ENCODE measurements at places on chromosomes 13 and 19. TPM values are rescaled to one million over a fixed set of nuclear protein-coding genes. Genes with fewer than 3 reads are reported as not detected.

DNA sequence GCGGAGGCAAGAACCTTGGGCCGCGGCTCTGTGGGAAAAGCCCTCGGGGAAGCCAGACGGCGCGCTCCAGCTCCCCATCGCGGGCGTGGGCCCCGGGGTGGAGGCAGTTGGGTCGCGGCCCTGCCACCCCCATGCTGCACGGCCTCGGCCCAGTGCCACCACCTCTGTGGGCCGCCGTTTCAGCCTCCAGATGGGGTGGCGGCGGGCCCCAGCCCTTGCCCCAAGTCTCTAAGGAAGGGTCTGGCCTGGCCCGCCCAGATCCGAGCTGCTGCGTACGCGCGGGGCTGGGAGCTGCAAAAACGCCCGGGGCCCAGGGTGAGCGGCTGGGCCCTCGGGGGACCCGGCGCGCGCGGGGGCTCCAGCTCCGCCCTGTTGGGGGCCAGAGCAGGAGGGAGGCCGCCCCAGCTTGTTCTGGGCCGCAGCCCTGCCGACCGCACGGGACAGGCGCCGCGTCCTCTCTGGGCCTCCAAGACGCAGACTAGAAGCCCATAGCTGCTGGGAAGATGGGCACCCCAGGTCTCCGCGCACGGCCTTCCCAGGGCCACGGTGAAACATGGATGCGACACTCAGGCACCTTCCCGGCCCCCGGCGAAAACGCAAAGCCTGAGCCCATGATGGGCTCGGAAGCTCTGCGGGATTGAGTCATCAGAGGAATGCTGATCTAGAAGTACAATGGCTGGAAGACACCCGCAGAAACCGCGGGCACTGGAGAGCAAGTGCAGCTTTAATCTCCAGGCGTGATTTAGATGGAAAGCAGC is 110.1 kb downstream of the KCTD15 start:
- H3K4me3 ChIP-seq = no peak overlapping the region
- peaks cover 47% of the 10 kb centered on the region for H3K27me3 ChIP-seq
- H3K27ac ChIP-seq = no peak overlapping the region
- peaks cover 5% of the 10 kb centered on the region for H3K4me1 ChIP-seq
- no peaks in the 10 kb centered on the region for H3K36me3 ChIP-seq
- DNase-seq = no peak

DNA sequence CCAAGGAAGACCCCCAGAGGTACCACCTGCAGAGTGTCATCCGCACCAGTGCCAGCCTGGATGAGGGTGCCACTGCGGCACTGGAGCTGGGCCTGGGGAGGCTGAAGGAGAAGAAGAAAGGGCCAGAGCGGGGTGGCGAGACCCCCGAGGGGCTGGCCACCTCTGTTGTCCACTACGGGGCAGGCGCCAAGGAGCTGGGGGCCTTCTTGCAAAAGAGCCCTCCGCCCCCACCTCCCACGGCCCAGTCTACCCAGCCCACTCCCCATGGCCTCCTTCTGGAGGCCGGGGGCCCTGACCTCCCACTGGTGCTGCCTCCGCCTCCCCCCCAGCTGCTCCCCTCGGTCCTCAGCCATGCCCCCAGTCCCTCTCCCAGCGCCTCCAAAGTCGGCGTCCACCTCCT is 5.4 kb downstream of the PRR12 start:
- H3K27ac ChIP-seq = no peak overlapping the region
- H3K27me3 ChIP-seq = no peaks in the 10 kb centered on the region
- H3K4me1 ChIP-seq = peaks cover 17% of the 10 kb centered on the region
- H3K36me3 ChIP-seq = peaks cover 43% of the 10 kb centered on the region
- no peak overlapping the region for H3K4me3 ChIP-seq
- no peak for DNase-seq

DNA sequence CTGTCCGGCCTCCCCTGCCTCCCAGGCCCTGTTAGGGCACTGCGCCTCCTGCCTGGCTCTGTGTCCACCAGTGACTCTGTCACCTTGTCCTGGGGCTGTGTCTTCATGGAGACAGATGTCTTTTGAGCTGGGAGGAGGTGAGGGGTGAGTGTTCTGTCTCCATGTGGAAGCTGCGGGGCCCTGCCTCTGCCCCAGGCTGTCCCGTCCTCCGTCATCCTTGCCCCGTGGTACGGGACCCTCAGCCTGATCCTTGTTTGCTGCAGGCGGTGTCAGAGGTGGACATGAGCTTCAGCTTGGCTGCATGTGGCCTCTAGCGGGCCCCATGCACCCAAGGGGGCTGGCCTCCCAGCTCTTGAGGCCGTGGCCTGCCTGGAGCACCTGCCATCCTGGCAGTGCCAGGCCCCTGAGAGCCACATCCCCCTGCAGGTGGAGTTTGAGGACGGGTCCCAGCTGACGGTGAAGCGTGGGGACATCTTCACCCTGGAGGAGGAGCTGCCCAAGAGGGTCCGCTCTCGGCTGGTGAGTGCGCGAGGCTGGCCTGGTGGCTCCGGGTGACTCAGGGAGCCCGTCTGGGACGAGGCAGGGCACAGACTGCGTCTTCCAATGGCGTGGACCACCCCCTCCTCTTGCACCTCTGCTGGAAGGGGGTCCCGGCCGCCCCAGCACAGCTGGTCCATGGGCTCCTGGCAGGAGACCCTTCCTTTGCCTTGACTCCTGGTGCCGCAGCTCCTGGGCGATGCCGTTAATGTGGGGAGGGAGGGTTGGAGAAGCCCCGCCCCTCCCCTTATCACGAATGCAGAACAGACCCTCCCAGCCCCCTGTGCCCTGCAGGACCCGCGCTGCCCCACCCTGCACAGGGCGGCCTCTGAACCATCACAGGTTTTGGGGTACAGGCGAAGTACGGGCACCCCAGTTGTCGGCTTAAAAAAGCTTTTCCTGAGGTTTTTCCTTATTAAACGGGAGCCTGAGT is 181.3 kb downstream of the KDM4B start:
- no peaks in the 10 kb centered on the region for H3K4me1 ChIP-seq
- H3K36me3 ChIP-seq = peaks cover 15% of the 10 kb centered on the region
- H3K4me3 ChIP-seq = no peak overlapping the region
- no peak overlapping the region for H3K27ac ChIP-seq
- DNase-seq = no peak
- H3K27me3 ChIP-seq = no peaks in the 10 kb centered on the region

DNA sequence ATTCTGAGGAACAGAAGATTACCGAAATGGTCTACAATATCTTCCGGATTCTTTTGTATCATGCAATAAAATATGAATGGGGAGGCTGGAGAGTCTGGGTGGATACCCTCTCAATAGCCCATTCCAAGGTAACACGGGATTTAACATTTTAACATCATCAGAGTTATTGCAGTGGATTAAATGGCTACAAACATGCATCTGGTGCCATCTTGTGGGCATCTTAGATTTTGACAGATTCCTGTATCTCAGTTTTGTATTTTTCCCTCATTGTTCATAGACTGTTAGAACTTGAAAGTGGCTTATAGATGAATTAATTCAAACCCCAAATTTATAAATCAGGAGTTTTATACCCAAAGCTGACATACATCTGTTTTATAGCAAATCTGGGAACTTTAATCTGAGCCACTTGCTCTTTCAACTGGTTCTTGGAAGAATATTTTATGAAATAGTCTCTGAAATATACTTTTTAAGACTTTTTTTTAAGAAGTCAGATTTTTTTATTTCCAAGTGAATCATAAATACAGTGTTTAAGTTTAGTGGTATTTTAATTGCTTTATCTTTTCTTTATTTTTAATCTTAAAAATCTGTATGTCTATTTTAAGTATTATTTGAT is 215.2 kb downstream of the NBEA start:
- H3K27me3 ChIP-seq = no peaks in the 10 kb centered on the region
- DNase-seq = peak; percentile 47
- no peaks in the 10 kb centered on the region for H3K36me3 ChIP-seq
- H3K4me3 ChIP-seq = no peak overlapping the region
- no peak overlapping the region for H3K27ac ChIP-seq

DNA sequence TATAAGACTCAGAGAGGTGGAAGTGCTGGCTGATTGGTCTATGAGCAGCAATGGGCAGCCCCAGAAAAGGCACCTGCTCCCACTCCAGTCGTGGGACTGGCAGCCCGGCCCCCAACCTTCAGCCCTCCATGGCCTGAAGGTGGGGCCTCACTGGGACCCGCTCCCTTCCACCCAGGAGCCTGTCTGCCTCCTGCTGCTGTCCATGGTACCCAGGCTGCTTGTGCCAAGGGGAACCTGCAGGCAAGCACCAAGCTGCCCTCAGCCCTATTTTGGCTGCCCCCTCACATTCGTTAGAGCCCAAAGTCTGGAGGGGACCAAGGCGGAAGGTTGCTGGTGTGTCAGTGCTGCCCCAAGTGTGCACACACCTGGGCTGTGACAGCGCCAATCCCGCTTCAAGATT is 2304.9 kb downstream of the PCDH9 start:
- H3K4me3 ChIP-seq = no peak overlapping the region
- no peak overlapping the region for H3K27ac ChIP-seq
- H3K27me3 ChIP-seq = no peaks in the 10 kb centered on the region

DNA sequence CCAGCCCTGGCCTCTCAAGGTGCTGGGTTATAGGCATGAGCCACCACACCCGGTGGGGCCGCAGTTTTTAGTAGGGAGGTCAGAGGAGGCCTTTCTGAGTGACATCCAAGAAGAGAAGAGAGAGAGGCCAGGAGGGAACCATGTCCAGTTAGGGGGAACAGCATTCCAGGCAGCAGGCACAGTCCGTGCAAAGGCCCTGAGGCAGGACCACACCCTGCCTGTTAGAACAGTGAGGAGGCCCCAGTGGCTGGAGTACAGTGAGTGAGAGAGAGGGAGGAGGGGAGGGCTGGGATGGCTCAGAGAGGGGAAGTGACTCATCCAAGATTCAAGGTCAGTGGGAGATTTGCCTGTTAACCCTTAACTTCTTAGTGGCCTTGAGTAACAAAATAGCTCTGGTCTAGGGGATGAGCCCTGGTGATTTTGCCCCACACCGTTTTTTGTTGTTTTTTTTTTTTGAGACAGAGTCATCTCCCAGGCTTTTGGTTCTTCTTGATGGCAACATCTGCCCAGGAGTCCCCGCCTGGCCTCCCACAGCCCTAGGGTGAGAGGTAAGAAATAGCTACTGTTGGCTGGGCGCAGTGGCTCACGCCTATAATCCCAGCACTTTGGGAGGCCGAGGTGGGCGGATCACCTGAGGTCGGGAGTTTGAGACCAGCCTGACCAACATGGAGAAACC is 2.7 kb upstream of the PLIN3 start:
- no peak overlapping the region for H3K27ac ChIP-seq
- H3K4me3 ChIP-seq = no peak overlapping the region
- DNase-seq = peak; percentile 59
- peaks cover 17% of the 10 kb centered on the region for H3K4me1 ChIP-seq
- H3K27me3 ChIP-seq = peaks cover 2% of the 10 kb centered on the region

DNA sequence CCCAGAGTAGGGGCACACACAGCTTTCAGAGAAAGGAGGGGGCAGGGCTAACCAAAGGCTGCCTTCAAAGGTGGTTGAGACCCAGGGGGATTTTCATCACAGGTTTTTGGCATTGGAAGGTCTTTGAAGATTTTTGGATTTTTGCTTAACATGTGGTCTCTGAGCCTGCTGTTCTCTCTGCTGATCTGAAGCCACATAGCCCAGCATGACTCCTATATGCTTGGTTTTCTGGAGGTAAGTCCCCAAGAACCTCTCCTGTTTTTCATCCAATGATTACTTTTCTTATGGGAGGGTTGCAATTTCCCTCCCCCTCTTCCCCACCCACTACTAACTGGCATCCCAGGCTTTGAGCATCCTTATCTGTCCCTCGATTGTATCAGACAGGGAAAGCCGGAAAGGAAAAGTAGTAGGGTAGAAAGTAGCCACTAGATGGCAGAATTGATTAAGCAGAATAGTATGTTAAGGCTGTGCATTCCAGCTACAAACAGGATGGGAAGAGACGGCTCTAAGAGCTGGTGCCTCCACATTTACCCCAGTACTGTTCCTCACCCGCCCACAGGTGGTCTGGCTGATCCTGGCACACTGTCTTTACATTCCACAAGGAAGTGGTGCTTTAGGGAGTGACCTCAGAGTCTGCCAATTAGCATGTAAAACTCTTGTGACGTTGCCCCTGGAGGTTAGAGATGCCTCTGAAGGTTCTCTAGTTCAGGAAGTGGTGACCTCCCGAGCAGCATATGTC is 218.9 kb upstream of the EDNRB start:
- peak; percentile 8 for DNase-seq
- no peak overlapping the region for H3K4me3 ChIP-seq
- no peak overlapping the region for H3K27ac ChIP-seq
- H3K36me3 ChIP-seq = no peaks in the 10 kb centered on the region

- no peak overlapping the region for H3K4me3 ChIP-seq
- no peak overlapping the region for H3K27ac ChIP-seq
- no peaks in the 10 kb centered on the region for H3K36me3 ChIP-seq
- no peaks in the 10 kb centered on the region for H3K27me3 ChIP-seq
- no peaks in the 10 kb centered on the region for H3K4me1 ChIP-seq
Measured at GRCh38 chr19:58374200-58374599, 6.6 kb downstream of the ZNF837 start.

DNA sequence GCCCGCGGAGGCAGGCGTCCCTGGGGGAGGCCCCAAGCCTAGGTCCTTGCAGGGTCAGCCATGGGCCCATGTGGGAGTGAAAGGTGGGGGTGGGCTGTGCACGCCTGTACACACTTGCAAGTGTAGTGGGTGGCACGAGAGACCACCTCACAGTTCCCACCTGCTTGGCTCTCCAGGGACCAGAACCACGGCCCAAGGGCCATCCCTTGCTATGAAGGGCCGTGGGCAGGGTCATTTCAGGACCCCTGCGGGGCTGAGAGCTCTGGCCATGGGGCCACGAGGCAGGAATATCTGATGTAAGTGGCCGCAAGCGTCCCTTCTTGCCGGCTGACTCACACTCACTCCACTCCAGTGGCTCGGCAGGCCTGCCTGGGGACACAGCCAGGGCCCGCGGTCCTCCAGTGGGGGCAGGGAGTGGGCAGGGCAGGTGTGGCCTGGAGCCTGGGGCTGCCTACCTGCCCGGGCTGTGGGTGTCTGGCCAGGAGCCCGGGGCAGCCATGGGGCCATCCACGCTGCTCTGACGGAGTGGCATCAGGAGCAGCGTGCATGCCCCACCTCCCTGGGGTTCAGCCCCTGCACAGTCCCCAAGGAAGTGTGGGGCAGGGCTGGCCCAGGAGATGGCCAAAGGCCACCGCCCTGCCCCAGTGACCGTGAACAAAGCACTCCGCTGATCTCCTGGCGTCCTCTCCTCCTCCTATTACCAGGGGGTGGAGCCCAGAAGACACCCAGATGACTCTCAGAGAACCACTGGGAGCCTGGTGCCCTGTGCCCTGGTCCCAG is 8.6 kb upstream of the MKNK2 start:
- no peak for DNase-seq
- H3K36me3 ChIP-seq = no peaks in the 10 kb centered on the region
- peak overlapping the region; percentile 98 for H3K27ac ChIP-seq
- H3K4me1 ChIP-seq = peaks cover 54% of the 10 kb centered on the region
- H3K4me3 ChIP-seq = peak overlapping the region; percentile 91

- H3K4me1 ChIP-seq = peaks cover 42% of the 10 kb centered on the region
- no peak overlapping the region for H3K27ac ChIP-seq
- H3K4me3 ChIP-seq = no peak overlapping the region
- no peak for DNase-seq
- H3K27me3 ChIP-seq = no peaks in the 10 kb centered on the region
Measured at GRCh38 chr13:79360095-79360494, 46.0 kb downstream of the RBM26 start.

- no peak overlapping the region for H3K4me3 ChIP-seq
- H3K27ac ChIP-seq = no peak overlapping the region
- H3K36me3 ChIP-seq = peaks cover 35% of the 10 kb centered on the region
- peaks cover 37% of the 10 kb centered on the region for H3K4me1 ChIP-seq
- DNase-seq = no peak
- no peaks in the 10 kb centered on the region for H3K27me3 ChIP-seq
Measured at GRCh38 chr13:28204043-28204442, 65.7 kb downstream of the PAN3 start.

The KLK3 gene
- total RNA-seq = not detected

The PGLYRP2 gene
- total RNA-seq = 0.14 TPM

The FXYD3 gene
- total RNA-seq = not detected

The MIA gene
- 0.57 TPM for total RNA-seq

The NECTIN2 gene
- total RNA-seq = 0.93 TPM

The CCDC122 gene
- total RNA-seq = 2.0 TPM

The FAAP24 gene
- total RNA-seq = 8.9 TPM
